Stimulated activated CD4-positive, alpha-beta T cell treated with anti-CD3 and anti-CD28 coated beads, Interleukin-12 subunit alpha, Interleukin-12 subunit beta, amount 100 ng/mL, for 4 hours (primary cell): ENCODE measurements at places on chromosomes 7 and 10.

DNA sequence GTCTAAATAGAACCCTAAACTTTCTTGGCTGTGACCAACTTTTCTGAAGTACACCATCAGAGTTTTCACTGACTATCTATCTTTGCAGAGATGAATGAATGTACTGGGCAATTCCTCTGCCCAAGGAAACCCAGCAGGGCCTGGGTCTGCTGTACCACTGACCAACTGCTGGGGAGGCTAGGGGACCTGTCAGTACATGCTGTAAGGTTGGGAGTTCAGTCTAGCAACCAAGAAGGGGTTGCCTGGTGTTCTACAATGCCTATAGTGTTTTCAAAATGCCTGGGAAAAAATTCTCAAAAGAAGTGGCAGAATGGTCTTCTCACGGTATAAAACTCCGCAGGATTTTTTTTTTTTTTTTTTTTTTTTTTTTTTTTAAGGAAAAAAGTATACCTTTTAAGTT is 106.3 kb downstream of the NT5C2 start:
- DNase-seq: no peak

GRCh38 chr7:81618396-81619014 is 151.3 kb downstream of the HGF start:
- no peak for DNase-seq

- DNase-seq: peak; percentile 52
These were observed 25.1 kb upstream of the DDIT4 start for GRCh38 chr10:72248468-72249151.

GRCh38 chr7:103851357-103851756 is 138.1 kb downstream of the RELN start:
- no peak for DNase-seq

GRCh38 chr10:72257051-72257892 is 16.5 kb upstream of the DDIT4 start:
- DNase-seq: no peak

DNA sequence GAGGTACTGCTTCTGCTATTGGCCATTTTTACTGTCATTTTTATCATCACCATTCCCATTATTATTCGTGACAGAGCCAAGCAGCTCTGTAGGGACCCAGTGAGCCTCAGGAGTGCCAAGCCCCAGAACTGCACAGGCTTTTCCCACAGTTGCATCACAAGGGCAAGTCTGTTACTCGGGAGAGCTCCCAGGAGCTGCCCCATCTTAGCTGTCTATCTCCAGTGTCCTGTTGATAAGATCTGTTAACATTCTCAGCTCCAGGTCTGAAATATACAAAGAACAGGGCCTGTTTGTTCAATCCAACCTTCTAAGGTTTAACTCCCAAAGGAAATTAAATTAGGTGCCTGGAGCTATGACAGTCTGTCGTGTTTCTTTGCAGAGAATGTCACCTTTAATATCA is 20.2 kb upstream of the TRIM8 start:
- DNase-seq: no peak
